ENCODE measurements at places on chromosomes 12 and 14.

- DNase-seq: no peak
Observed at GRCh38 chr14:82412545-82412944, 878.9 kb upstream of the SEL1L start.

DNA sequence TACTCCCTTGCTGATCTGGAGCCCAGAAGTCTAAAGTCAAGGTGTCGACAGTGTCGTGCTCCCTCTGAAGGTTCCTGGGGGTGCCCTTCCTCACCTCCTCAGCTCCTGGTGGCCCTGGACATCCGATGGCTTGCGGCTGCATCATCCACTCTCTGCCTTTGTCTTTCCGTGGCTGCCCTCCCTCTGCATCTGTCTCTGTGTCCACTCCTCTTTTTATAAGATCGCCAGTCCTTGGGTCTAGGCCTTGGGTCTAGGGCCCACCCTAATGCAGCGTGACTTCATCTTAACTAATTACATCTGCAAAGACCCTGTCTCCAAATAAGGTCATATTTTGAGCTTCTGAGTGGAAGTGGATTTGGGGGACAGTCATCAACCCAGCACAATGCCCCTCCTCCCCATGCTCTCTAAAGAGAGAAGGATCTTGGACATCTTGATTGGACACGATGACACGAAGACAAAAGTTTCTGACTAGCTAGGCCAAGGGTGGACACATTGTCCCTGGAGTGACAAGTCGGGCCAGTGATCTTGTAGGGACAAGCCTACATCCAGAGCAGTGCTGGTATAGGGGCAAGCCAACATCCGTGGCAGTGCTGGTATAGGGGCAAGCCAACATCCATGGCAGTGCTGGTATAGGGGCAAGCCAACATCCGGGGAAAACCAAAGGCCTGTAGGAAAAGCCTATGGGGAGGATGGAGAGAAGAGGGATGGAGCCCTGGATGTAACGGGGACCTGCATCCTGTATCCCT lies 93.9 kb upstream of the DIO3 start:
- DNase-seq: no peak

DNA sequence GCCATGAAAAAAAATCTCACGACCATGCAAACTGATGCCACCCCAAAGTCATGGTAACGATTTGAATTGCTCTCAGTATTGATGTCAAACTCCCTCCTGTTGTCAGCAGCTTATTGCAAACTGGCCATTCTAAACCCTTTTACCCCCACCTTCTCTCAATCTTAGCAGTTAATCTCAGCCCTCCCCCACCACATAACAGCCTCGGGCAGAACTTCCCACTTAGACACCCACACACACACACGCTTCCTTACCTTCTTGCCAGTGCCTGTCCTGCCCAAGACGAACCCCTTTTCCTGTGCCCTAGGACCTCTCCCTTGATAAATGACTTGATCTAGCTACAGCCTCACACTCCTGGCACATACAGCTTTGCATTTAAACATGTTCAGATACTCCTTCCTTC lies 56.6 kb downstream of the GPATCH2L start:
- no peak for DNase-seq

GRCh38 chr14:79411403-79412174 lies 799.7 kb downstream of the DIO2 start:
- DNase-seq: peak; percentile 66

- DNase-seq: peak; percentile 8
Observed at GRCh38 chr12:20211981-20212421, 156.3 kb upstream of the PDE3A start.

DNA sequence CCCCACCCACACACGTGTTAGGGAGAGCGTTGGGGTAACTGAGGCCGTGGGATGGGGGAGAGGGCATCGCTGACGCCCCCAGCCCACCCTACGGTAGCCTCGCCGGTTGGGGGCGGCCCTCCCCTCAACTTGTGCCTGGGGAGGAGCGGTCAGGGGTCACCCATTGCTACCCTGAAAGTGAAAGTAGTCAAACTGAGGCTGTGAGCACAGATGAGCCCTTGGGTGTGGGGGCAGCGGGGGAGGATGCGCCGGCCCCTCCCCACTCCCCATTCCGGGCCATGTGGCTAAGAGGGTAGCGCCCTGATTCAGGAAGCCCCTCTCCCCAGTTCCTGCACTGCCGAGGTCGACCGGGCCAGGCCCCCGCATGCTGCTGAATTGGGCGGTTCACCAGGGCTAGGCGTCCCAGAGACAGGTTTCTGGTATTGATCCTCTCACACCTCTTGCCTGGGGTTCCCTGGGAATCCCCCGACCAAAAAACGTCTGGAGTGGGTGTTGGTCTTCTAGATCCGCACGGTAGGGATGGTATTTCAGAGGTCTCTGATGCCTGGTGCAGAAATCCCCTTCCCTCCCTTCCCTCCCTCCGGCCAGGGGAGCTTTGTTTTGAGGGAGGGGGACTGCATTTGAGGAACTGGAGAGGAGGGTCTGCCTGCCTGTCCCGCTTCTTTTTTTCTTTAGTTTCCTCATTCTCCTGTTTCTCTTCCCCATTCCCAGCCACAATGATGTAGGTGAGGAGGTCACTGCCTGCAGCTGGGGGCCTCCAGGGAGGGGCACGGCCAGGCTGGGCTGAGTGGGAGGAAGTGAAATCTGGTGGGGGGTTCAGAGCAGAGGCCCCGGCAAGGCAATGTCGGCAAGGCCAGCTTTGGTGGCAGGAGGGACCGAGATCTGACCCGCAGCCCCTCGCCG lies 1.0 kb downstream of the SH2B3 start:
- no peak for DNase-seq

DNA sequence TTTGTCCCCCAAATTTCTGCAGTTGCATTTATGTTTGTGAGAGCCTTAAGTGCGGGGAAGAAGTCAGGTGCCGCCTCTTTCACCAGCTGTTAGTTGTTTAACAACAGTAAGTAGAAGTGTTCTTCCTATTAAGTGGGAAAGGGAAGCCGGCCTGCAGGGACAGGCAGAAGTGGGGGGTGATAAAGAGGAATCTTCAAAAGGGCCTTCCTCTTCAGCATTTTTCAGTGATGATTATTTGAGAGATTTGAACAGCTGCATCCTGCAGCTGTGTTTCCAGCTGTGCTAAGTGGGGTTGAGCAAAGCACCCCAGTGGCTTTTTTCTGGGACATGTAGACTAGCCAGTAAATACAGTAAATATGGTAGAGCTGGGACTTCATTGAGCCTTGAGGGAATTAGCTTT lies 32.1 kb upstream of the SLC38A1 start:
- peak; percentile 27 for DNase-seq

GRCh38 chr12:57452937-57453509 lies 2.1 kb upstream of the INHBE start:
- peak; percentile 84 for DNase-seq

- DNase-seq: peak; percentile 82
Observed at GRCh38 chr14:21346532-21347135, 37.2 kb downstream of the SUPT16H start.

GRCh38 chr12:6115389-6115788 lies 9.1 kb downstream of the VWF start:
- peak; percentile 20 for DNase-seq

DNA sequence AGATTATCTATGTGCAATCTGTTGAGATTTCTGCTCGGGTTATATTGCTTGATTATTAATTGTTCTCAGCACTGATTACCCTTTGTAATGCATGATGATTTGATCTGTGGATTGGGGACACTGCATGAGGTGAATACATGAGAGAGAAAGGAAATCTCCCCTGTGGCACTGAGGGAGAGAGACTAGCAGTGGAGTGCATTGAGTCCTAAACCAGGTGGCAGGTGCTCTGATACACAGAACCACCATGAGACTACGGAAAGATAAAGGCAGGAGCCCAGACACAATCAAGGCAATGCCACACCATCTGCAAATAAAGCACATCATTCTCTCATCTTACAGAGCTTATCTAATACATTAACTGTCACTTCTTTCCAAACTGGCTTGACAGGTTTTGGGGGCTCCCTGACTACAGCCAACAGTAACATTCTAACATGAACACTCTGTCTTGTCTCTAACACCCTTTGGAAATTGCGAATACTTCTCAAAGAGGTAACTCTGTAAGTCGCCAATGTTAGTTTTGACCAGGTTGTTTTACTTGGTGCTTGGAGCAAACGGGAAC lies 37.6 kb upstream of the TSPAN8 start:
- DNase-seq: no peak

- DNase-seq: no peak
Observed at GRCh38 chr14:35991356-35991755, 165.2 kb downstream of the BRMS1L start.

- peak; percentile 32 for DNase-seq
Observed at GRCh38 chr14:30994681-30995620, 30.5 kb upstream of the AP4S1 start.

- no peak for DNase-seq
Observed at GRCh38 chr14:98382662-98383061, 889.3 kb downstream of the BCL11B start.

DNA sequence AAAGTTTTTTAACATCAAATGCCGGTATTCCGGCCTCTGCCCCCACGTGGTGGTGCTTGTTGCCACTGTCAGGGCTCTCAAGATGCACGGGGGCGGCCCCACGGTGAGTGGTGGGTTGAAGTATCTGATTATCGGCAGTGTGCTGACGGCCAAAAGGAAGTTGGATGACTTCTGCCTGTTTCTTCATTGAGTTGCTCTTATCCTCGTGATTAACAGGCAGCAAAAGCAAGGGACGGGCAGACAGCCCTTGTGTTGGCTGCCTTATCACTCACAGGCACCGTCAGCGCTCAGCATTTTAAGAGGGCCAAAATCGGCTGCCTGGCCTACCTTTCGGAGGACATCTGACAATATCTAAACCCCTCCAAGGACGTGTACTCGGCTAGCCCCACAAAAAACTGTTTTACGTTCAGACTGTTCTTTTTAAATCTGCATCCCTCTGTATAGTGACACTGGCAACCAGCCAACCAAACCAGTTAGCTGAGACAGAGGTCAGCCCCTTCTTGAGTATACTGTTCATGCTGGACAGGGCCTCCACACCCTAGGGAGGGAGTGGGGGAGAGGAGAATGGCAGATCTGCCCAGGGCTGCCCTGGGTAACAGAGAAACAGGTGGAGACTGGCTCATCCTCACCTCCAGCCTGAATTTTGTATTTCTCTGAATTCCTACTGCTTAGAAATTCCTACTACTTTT lies 22.9 kb upstream of the AKAP5 start:
- DNase-seq: no peak

GRCh38 chr12:66776974-66777373 lies 98.1 kb upstream of the GRIP1 start:
- no peak for DNase-seq

DNA sequence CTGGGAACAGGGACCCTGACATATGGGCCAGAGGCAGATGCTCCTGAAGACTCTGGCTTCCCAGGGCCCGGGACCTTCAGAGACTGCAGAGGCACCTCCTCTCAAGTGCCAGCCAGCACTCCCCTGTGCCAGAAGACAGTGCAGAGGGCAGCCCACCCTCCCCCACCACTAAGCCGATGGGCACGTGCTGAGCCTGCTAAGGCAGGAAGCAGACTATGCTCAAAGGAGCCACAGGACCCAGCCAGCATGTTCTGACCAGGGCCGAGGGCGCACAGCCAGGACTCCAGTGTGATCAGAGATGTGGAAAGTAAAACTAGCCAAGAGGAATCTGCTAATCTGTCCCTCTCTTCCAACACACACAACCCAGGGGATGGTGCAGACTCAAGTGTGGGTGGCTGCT lies 29.8 kb downstream of the DIO3 start:
- DNase-seq: no peak

DNA sequence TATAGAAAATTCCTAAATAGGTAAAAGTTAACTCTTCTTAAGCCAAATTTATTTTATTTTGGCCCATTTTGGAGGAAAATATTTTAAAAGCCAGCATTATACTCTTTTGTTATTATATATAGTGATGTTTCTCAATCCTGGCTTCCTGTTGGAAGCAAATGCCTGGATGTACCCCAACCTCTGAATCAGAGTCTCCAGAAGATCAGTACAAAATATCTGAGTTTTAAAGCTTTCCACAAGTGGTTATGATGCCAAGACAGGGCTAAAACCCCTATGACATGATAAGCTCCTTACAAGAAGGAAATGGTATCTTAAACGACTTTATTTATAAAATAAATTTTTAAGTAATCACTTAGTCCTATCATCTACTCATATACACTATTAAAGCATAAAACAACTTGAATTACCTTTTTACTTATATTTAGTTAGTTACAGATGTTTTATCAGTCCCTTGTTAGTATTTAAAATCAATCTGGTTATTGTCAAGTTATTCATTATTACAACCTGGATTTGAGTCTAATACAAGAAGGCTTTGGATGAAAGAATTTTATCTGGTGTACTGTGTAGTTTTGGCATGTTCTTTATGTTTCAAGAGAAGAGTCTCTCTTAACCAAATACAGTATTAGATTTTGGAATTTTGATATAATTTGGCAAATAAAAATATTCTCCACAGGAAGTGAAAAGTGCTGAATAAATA lies 238.1 kb downstream of the SLC2A13 start:
- no peak for DNase-seq

- no peak for DNase-seq
Observed at GRCh38 chr12:124501112-124501561, 66.3 kb downstream of the NCOR2 start.

- DNase-seq: no peak
Observed at GRCh38 chr14:68632054-68632895, 160.6 kb downstream of the ZFP36L1 start.

GRCh38 chr12:98757455-98757854 lies 112.4 kb downstream of the APAF1 start:
- DNase-seq: no peak

- peak; percentile 55 for DNase-seq
Observed at GRCh38 chr12:111788178-111788654, 21.5 kb downstream of the ALDH2 start.

DNA sequence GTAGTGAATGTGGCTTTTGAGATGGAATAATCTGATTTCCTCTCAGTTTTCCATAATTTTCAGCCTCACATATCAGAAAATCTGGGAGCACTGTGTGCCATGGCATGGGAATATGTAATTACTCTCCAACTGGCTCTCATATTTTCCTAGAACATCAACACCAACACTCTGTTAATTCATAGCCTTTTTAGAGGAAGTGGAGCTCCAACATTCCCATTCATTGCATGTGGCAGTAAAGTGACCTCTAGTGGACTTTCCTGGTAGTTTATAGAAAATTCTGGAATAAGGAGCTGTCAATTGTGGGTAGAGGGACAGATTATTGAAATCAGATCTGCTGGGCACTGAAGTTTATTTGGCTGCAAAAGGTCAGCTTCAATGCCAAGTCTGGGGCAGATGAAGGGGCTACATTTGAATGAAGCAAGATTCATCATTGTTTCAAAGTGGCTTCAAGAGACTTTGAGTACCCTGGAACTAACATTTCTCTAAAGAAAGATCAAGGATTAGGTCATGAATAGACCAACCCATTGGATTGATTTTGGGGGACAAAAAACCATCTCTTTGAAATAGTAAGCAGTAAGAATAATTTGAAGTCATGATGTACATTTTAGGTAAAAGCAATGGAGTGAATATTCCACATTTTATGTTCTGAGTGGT lies 23.6 kb upstream of the USP44 start:
- DNase-seq: peak; percentile 64

GRCh38 chr14:104966981-104967385 lies 11.2 kb downstream of the AHNAK2 start:
- no peak for DNase-seq

GRCh38 chr14:22487941-22488340 lies 101.1 kb downstream of the DAD1 start:
- DNase-seq: no peak

Data from IMR-90 (cell line).